ENCODE measurements at places on chromosomes 7 and 10. TPM values are rescaled to one million over a fixed set of nuclear protein-coding genes. Genes with fewer than 3 reads are reported as not detected.
A peak's percentile ranks its signal among the peaks of the same experiment; 100 is the strongest.

EBLN1 gene
- not detected for total RNA-seq

OR9A2 gene
- total RNA-seq, result not detected

METTL27 gene
- total RNA-seq, result 30.4 TPM

GNB2 gene
- 246 TPM for total RNA-seq

NPFFR1 gene
- total RNA-seq, result 0.02 TPM

PNLIPRP2 gene
- total RNA-seq, result 1.1 TPM

SLC26A5 gene
- 0.15 TPM for total RNA-seq

PRPF18 gene
- 16.2 TPM for total RNA-seq

SRRT gene
- 252 TPM for total RNA-seq

- peak; percentile 32 for DNase-seq
These were observed 42.2 kb upstream of the HSPB1 start for GRCh38 chr7:76260171-76260703.

GRCh38 chr10:84296091-84296981 lies 32.1 kb upstream of the CCSER2 start:
- no peak for DNase-seq

GRCh38 chr7:51702673-51703072 lies 386.1 kb upstream of the COBL start:
- no peak for DNase-seq

DNA sequence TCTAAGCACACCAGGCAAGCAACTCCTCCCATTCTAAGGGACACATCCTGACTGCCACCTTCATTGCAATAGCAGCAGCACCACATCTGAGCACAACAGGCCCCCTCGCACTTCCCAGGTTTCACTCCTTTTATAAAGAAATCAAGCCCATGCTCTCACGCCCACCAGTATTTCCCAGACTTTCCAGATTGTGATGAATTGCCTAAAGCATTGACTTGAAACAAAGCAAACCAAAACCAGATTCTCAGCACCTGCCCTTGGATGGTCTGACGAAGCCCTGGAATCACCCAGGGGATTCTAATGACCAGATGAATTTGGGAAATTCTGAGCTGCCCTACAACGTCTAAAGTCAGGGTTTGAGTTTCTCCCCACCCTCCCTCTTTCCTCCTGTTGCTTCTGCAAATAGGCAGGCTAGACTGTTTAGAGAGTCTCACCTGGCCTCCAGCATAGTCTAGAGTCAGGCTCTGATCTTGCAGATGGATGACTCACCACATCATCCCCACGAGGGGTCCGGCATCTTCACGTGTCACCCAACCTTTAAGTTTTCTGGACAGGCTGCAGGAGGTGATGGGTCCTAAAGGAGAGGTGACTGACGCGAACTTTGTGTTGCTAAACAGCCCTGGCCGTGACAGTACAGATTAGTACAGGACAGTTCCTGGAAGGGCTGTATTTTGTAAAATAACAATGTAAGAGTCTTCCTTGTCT lies 198.0 kb downstream of the SKIDA1 start:
- no peak for DNase-seq

GRCh38 chr10:131578472-131578970 lies 267.0 kb upstream of the TCERG1L start:
- DNase-seq, result no peak

GRCh38 chr10:98422182-98422581 lies 7.2 kb upstream of the PYROXD2 start:
- no peak for DNase-seq

- DNase-seq, result peak; percentile 66
These were observed 40.0 kb downstream of the GOLGA7B start for GRCh38 chr10:97889461-97890265.

DNA sequence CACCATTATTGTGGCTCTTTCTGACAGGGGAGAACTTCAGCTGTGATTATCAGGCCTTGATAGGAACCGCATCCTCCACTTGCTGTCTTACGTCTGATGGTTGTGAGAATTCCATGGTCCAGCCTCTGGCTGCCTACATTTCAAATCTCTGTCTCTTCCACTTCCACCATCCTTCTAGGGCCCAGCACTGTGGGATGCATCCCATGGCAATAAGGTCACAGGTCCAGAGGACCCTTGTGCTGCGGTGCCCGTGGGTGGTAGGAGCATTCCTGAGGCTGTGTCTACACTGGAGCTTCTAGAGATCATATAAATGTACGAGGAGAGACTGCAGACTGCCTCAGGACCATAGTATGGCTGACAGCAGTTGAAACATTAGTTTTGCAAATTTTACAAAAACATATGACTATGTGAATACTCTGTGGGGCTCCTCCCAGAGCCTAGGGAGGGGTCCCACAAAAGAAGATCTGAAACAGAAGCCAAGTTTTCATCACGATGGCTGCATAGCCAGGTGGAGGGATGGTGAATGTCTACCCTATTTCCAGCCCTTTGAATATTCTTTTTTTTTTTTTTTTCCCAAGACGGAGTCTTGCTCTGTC lies 11.8 kb downstream of the CALML3 start:
- DNase-seq, result no peak

GRCh38 chr7:129162732-129163131 lies 18.2 kb downstream of the TSPAN33 start:
- no peak for DNase-seq

GRCh38 chr10:114364726-114365125 lies 39.6 kb downstream of the AFAP1L2 start:
- DNase-seq, result no peak

GRCh38 chr7:56491636-56492425 lies 375.6 kb upstream of the NUPR2 start:
- DNase-seq, result no peak

- DNase-seq, result no peak
These were observed 121.5 kb downstream of the CRPPA start for GRCh38 chr7:16299853-16300252.

- peak; percentile 22 for DNase-seq
These were observed 270.6 kb upstream of the MAGI2 start for GRCh38 chr7:79723833-79724618.

- no peak for DNase-seq
These were observed 46.0 kb downstream of the ZAN start for GRCh38 chr7:100779359-100779758.

- DNase-seq, result peak; percentile 72
These were observed 71.7 kb upstream of the ADAM12 start for GRCh38 chr10:126459878-126460481.

DNA sequence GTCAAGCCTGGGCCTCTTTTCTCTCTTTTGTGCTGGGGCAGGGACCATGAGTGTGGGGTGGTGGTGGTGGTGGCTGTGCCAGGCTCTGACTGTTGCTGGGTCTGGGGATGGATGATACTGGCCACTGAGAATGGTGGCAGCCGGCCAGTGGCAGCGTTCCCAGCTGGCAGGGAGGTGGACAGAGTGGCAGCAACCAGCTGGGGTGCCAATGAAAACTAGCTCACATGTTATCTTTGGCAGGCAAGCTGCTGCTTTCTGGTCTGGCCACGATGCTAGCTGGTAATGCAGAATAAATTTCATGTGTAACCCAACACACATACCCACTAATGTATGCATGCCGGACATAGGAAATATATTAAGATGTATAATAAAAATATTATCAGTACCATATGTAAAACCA lies 95.0 kb upstream of the SLC26A5 start:
- DNase-seq, result no peak

DNA sequence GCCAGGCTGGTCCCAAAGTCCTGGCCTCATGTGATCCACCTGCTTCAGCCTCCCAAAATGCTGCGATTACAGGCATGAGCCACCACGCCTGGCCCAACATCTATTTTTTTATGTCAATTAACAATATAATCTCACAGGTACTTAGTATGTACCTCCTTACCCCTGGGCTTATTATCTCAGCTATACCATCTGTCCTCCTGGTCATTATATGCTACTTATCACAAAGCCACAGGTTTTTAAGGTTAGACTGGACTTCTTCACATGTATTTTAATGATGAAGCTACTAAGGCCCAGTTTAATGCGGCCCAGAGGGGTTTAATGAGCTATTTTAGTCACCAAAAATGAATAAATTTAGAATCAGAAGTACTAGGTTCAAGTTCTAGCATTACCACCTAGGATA lies 3.4 kb downstream of the NSUN6 start:
- DNase-seq, result no peak

Data from HCT116 (cell line).